Fibroblast of villous mesenchyme (primary cell): ENCODE measurements at places on chromosomes 4 and X. TPM values are rescaled to one million over a fixed set of nuclear protein-coding genes. Genes with fewer than 3 reads are reported as not detected.
A peak's percentile ranks its signal among the peaks of the same experiment; 100 is the strongest.

ADAMTS3 gene
- total RNA-seq = 2.6 and 3.0 TPM in 2 replicates

HPF1 gene
- 22.5 and 25.9 TPM in 2 replicates for total RNA-seq

CT45A6 gene
- total RNA-seq = not detected in 2 replicates

RIBC1 gene
- 0.32 and 0.43 TPM in 2 replicates for total RNA-seq

NKX6-1 gene
- under 0.01 TPM in 1 of 2 replicates, not detected in the other for total RNA-seq

TLR6 gene
- 2.3 and 3.0 TPM in 2 replicates for total RNA-seq

C1QTNF7 gene
- 1.7 and 1.9 TPM in 2 replicates for total RNA-seq

SHROOM3 gene
- 27.6 and 40.9 TPM in 2 replicates for total RNA-seq

TASL gene
- not detected in 2 replicates for total RNA-seq

PNMA5 gene
- 0.64 TPM in 1 of 2 replicates, not detected in the other for total RNA-seq

FAM241A gene
- total RNA-seq = 1.3 and 1.6 TPM in 2 replicates

- no peak for DNase-seq
Observed at GRCh38 chr4:4871242-4871572, 11.7 kb downstream of the MSX1 start.

- DNase-seq = no peak
Observed at GRCh38 chrX:18537524-18537923, 112.1 kb downstream of the CDKL5 start.

GRCh38 chrX:39855748-39856129, 242.0 kb downstream of the BCOR start:
- peak; percentile 11 for DNase-seq

GRCh38 chrX:74925225-74926088, at the start of gene NEXMIF:
Gene NEXMIF (minus strand): TSS chrX:74925452.
- peak; percentile 0 for DNase-seq

DNA sequence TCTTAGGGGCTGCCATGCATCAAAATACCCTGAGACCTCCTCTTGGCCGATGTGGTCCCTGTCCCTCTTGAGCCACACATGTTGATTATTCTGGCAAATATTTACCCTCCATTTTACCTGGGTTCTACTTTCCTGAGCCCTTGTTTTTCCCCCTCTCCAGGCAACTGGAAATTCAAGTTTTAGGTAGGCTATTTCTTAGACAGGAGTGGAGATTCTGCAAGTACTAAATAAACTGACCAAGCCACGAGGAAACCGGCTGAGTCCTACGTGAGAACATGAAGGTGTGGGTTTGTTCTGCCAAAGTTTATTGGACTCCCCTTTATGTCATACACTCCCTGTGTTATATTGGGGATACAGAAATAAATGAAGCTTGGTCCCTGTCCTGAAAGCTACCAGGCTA, 88.1 kb downstream of the RTL5 start:
- DNase-seq = no peak

DNA sequence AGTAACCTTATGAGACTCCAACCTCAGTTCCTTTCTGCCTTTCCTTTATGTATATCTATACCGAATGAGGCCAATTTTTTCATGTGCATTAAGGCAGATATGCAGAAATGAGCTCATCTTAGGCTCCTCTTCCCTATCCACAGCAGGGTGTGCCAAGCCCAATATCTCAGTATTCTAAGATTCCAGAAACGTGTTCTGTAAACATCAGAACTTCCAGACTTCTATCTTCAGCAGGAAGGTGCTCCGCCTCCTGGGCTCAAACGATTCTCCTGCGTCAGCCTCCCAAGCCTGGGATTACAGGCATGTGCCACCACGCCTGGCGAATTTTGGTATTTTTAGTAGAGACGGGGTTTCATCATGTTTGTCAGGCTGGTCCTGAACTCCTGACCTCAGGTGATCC, 31.0 kb upstream of the CCNG2 start:
- peak; percentile 55 for DNase-seq

DNA sequence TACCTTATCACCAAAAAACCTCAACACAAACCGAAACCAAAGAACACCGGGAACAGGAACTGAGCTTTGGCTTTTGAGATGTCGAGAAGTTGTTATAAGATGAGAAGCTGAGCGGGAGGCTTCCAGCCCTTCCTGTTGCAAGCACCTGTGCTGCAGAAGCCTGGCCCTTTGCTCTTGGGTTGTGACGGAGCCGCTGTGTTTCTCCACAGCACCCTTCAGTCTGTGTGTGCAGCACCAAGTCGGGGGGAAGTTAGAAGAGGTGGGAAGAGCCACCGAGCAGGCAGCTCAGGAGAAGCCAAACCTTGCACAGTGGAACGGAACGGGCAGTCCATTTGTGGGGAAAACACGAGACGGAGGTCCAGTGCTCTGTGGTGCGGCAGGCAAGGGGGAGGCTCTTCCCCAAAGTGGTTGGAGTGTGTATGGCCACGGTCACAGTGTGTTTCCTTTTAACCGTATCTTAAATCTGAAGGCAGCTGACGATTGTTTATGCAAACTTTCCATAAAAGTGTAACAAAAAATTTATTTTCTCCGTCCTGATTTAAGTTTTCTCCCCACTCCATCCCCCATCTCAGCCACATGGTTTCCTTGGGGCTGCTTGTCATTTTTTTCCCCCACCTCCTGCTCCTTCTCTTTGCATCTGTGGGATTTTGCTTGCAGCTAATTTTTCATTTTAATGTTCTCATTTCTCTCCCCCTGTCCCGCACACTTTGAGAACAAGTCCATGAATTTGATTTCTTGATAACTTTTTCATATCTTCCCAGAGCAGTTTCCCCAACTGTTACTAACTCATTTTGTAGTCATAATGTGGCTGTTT, 123.7 kb downstream of the STOX2 start:
- DNase-seq = no peak

- no peak for DNase-seq
Observed at GRCh38 chrX:45818913-45819312, 618.2 kb upstream of the DIPK2B start.

DNA sequence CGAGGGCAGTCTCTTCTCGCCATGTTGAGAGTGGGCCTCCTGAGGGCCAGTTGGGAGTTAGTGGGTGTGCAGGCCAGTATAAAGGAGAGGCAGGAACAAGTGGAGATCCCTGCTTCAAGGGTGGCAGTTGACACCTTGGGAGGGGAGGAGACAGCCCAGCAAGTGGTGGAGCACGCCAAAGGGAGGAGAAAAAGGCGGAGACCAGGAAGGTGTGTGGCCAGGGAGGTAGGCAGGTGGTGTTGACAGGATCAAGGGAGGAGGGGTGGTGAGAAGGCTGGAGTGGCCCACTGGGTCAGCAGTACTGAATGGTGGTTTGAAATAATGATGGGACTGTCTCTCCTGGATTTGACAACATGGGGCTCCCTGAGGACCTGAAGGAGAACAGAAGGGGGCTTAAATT, 32.6 kb downstream of the ZNF185 start:
- DNase-seq = no peak

DNA sequence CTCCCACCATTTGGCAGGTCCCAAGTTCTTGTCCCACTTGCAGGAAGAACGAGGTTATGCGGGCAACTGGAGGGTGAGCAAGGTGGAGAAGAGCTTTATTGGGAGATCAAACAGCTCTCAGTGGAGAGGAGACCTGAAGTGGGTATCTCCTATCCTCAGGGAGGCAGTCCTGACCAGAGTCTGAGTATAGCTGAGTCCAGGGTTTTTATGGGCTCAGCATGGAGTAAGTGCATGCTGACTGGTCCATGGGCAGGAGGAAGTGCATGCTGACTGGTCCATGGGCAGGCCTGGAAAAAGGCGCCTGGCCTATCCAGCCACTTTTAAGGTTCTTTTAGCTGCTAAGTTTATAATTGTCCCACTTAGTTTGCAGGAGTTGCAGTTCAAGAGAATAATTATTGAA, 7.4 kb upstream of the HNRNPD start:
- DNase-seq = no peak

GRCh38 chr4:1379801-1380331, 26.4 kb downstream of the NKX1-1 start:
- DNase-seq = no peak

DNA sequence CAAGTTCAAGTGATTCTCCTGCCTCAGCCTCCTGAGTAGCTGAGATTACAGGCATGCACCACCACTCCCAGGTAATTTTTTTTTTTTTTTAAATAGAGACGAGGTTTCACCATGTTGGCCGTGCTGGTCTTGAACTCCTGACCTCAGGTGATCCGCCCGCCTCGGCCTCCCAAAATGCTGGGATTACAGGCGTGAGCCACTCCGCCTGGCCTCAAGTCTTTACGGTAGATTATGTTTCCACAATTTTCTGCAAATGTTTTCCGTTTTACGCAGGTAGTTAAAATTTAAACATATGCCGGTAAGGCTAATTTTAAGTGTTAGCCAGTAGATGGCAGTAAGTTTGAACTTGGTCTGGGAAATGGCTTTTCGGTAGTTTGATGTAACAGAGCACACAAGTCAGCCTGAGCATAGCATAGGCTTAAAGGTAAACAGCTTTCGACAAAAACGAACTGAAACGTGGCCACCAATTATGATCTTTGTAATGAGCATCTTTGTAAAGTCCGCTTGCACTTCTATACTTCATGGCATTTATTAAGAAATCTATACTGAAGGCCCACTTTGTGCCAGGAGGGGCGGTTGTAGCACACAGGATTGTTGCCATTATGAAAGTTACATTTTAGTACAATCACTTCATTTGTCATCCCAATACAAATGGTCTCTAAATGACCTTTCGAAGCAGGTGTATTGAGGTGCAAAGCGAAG, 31.1 kb downstream of the CCKAR start:
- DNase-seq = peak; percentile 69

- DNase-seq = no peak
Observed at GRCh38 chr4:61375301-61375700, 175.2 kb downstream of the ADGRL3 start.

- DNase-seq = no peak
Observed at GRCh38 chr4:20809812-20810211, 109.6 kb downstream of the PACRGL start.

- no peak for DNase-seq
Observed at GRCh38 chrX:154022108-154022507, 2.4 kb upstream of the IRAK1 start.

GRCh38 chr4:143451186-143451585, 62.3 kb upstream of the SMARCA5 start:
- no peak for DNase-seq

- peak; percentile 50 for DNase-seq
Observed at GRCh38 chrX:101658661-101659491, 774 bp downstream of the ARMCX2 start.

- DNase-seq = no peak
Observed at GRCh38 chrX:17206584-17206983, 168.4 kb upstream of the NHS start.

DNA sequence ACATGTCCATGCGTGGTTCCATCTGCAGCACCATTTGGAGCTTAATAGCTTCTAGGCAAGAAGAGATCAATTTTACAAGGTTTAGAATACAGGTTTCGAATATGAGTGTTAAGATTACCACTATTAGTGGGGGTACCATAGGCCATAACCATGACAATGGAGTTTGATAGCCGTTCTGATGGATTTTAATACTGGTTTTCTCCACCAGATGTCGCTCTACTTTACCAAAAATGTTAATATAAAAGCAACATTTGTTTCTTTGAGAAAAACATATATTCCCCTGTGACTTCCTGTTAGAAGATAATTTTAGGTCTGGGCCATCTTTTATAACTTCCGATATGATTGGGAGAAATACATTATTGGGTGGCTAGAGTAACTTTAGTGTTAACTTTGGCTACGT, 499.7 kb upstream of the POU3F4 start:
- DNase-seq = no peak
